ENCODE measurements at places on chromosomes 2 and 18.

GRCh38 chr2:45458909-45459563, 152.0 kb downstream of the SRBD1 start:
- no peak for DNase-seq

GRCh38 chr2:27729198-27729597, 42.3 kb upstream of the MRPL33 start:
- no peak for DNase-seq

GRCh38 chr18:7945882-7946281, 378.8 kb downstream of the PTPRM start:
- DNase-seq = no peak

DNA sequence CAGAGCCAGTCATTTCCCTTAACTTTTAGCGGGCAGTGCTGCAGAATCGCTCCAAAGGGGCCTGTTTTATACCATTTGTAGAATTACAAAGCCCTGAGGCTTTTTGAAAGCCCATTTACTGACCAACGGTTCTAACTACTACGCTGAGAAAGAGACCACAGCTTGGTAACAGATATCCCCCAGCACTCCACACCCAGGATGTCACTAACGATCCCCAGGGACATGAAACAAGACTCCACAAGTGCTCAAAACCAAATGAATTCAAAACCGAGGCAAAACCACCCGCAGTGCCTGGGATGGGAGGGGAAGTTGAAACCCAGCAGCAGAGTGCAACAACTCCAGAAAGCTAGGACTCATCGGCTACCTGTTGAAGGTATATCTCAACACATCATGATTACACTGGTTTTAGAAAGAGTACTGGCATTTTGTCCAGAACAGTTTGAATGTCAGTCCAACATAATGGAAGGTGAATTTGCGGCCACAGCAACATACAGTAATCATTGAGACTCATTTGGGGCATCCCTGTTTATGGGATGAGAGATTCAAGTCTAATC, 33.6 kb upstream of the LRP2 start:
- no peak for DNase-seq

Measured in activated CD4-positive, alpha-beta T cell treated with anti-CD3 and anti-CD28 coated beads, Interleukin-2, amount 50 U/mL, for 4 hours (primary cell).